ENCODE measurements at places on chromosomes 11 and 22. TPM values are rescaled to one million over a fixed set of nuclear protein-coding genes. Genes with fewer than 3 reads are reported as not detected.

The TMEM41B gene
- 58.7 TPM for polyA plus RNA-seq

The MRGPRD gene
- not detected for polyA plus RNA-seq

The RBX1 gene
- polyA plus RNA-seq: 128 TPM

The ACRV1 gene
- not detected for polyA plus RNA-seq

The XKR3 gene
- 11.2 TPM for polyA plus RNA-seq

The TTLL12 gene
- 75.2 TPM for polyA plus RNA-seq

The CD151 gene
- 238 TPM for polyA plus RNA-seq

The RAC2 gene
- polyA plus RNA-seq: 49.1 TPM

The TNNI2 gene
- polyA plus RNA-seq: not detected

The IL18BP gene
- polyA plus RNA-seq: 7.2 TPM

DNA sequence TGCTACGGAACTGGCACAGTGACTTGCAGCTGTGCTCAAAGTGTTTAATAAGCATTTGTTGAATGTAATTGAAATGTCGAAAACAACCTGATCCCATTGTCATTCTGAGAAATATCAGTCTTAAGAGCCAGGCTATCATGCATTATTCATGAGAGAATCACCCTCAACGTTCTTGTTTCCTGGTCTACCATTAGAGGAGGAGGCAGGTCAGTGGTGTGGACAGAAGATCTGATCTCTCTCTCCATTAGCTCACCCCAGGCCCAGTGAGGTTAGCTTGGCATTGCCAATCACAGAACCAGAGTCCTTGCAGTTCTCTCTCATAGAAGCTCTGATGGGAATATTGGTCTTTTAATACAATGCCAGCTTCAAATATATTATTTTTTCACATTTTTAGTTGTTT lies 121.1 kb upstream of the SPON1 start:
- 0 out of 2 replicates have a peak, but pooled peaks cover 4% of the 10 kb centered on the region for H3K4me1 ChIP-seq
- no peak overlapping the region for H3K27ac ChIP-seq
- no peaks in the 10 kb centered on the region for H3K36me3 ChIP-seq
- no peak for DNase-seq

- DNase-seq: no peak
- H3K27me3 ChIP-seq: no peaks in the 10 kb centered on the region
- H3K36me3 ChIP-seq: no peaks in the 10 kb centered on the region
- H3K4me1 ChIP-seq: peaks cover 10% of the 10 kb centered on the region
- H3K27ac ChIP-seq: no peak overlapping the region
- H3K4me3 ChIP-seq: no peak overlapping the region
Measured at GRCh38 chr22:20324139-20324516, 4.3 kb upstream of the DGCR6L start.

DNA sequence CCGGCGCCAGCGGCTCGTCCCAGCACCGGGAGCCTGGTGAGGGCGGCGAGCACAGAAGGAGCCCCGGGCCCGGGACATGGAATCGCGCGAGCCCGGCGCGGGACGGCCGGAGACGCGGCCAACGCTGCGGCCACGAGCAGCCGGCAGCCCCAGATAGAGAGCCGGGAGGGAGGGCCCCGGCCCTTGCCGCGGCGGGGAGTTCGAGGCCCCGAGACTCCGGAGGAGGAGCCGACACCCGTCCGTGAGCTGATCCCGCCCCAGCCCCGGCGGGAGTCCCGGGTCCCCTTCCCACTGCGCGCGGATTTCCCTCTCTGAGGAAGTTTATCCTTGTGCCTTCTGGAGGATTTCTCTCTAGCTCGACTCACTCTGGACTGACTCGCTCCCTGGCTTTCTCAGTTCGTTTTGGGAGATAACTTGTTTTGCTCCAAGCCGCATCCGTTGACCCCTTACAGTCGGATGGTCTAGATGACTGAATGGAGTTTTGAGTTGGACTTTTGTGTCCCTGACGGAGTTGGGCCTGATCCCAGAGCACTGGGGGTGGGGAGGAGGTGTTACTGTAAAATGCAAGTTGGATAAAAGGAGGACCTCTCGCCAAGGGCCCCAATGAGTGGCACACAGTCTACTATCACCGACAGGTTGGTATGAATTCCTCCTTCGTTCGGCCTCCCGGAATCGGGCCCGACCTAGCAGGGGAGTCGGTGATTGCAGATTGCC lies 585 bp downstream of the ARHGEF12 start:
- H3K4me1 ChIP-seq: peaks cover 13% of the 10 kb centered on the region
- H3K27me3 ChIP-seq: no peaks in the 10 kb centered on the region
- peak; percentile 63 for DNase-seq

DNA sequence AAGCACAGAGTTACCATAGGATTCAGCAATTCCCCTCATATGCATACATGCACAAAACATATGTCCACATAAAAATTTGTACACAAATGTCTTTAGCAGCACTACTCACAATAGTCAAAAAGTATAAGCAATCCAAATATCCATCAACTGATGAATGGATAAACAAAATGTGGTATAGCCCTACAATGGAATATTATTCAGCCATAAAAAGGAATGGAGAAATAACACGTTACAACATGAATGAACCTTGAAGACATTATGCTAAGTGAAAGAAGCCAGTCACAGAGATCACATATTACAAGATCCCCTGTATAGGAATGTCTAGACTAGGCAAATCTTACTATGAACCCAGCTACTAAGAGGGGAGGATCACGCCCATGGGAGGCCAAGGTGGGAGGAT lies 7.2 kb downstream of the PRR14L start:
- no peak overlapping the region for H3K4me3 ChIP-seq
- H3K27ac ChIP-seq: no peak overlapping the region
- H3K36me3 ChIP-seq: peaks cover 57% of the 10 kb centered on the region
- DNase-seq: no peak
- peaks cover 3% of the 10 kb centered on the region for H3K4me1 ChIP-seq

DNA sequence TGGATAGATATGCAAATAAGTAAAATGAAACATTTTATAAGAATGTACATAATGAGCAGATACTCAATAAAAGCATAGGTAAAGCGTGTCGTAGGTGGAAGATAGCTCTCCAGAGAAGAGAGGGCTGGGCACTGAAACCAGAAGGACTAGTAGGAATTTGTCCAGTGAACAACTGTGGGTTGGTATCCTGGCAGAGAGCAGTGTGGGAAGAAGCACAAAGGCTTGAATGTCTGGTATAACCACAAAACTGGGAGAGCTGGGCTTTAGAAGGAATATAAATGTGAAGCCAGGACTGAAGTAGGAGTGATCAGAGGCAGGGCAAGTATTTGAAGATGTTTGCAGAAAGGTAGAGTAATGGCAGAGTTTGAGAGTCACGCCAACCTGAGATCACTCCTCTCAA lies 33.1 kb upstream of the CARD16 start:
- DNase-seq: no peak
- H3K4me1 ChIP-seq: no peaks in the 10 kb centered on the region
- no peak overlapping the region for H3K4me3 ChIP-seq
- no peak overlapping the region for H3K27ac ChIP-seq
- no peaks in the 10 kb centered on the region for H3K27me3 ChIP-seq

DNA sequence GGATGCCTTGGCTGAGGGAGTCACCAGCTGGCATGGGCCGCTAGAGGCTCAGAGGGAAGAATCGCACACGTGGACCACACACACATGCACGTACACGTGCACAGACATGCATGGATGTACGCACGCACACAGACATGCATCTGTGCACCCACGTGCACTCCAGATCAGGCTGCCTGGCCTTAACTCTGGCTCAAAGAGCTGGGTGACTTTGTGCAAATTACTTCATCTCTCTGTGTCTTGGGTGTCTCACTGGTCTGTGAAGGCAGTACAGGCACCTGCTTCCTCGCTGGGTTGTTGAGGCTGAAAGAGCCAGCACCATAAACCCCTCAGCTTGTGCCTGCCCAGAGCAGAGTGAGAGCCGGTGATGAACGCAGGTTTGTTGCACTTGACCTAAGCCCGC lies 28.7 kb downstream of the TMPRSS6 start:
- no peaks in the 10 kb centered on the region for H3K27me3 ChIP-seq
- no peak overlapping the region for H3K27ac ChIP-seq
- DNase-seq: no peak
- no peak overlapping the region for H3K4me3 ChIP-seq

- H3K36me3 ChIP-seq: no peaks in the 10 kb centered on the region
- no peak for DNase-seq
- no peak overlapping the region for H3K4me3 ChIP-seq
- H3K4me1 ChIP-seq: no peaks in the 10 kb centered on the region
Measured at GRCh38 chr11:68999093-68999747, 13.8 kb downstream of the MRGPRF start.

DNA sequence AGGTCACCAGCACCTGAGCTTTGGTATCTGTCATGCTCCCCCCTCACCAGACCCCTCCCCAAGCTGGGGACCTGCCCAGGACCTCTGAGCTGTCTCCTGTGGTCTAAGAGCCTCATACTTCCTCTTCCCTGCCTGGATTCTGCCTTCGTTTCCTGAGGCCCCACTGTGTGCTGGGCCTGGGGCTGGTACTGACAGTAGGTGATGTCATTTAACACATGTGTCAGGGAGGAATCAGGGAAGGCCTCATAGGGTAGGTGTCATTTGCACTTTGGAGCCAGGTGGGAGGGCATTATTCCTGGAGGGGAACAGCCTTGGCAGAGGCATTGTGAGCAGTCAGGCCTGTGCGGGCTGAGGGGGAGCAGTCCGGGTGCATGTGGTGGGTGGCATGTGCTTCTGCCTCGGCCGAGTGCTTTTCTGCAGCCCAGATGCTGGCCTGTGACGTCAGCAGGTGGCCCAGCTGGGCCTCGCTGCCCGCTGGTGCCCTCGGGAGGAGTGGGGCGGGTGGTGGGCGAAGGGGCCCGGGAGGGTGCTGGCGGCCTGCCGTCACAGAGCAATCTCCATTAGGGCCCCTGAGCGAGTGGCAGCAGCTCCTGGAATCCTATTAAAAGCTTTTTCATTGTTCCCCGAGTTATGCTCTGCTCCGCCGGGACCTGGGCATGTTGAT lies 9.1 kb downstream of the FLRT1 start:
- no peaks in the 10 kb centered on the region for H3K4me1 ChIP-seq
- H3K27me3 ChIP-seq: no peaks in the 10 kb centered on the region
- no peaks in the 10 kb centered on the region for H3K36me3 ChIP-seq
- no peak for DNase-seq
- no peak overlapping the region for H3K4me3 ChIP-seq
- no peak overlapping the region for H3K27ac ChIP-seq

DNA sequence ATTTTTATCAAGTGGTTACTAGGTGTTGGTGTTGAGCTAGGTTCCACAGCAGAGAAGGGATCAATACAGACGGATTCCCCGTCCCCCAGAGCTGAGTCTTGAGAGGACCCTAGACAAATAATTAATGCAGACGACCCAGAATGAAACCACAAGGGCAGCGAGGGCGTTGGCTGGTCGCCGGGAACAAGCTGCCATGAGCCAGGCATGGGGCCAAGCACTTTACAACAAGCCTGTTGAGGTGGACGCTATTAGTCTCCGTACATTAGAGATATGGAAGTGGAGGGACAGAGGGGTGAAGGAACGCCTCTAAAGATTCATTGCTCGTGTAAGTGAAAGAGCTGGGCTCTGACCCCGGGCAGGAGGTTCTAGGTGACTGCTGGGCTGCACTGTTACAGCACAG lies 77.1 kb upstream of the EIF3D start:
- H3K4me1 ChIP-seq: no peaks in the 10 kb centered on the region
- no peak overlapping the region for H3K27ac ChIP-seq
- no peak for DNase-seq
- no peaks in the 10 kb centered on the region for H3K36me3 ChIP-seq

DNA sequence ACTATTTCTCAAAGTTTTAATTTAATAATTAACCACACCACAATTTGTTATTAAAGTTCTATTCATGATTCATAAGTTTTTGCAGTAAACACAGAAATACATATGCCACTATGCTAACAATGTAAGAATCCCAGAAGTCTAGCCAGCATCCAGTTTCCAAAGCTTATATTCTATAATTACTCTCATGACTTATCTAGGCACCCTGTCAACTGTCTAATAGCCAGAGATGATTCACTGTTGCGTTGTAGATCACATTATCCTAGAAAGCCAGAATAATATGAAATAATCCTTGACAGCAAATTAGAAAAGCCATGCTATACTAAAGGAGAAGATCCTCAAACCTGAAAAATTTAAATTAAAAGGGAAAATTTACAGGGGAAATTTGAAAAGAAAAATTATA lies 141.0 kb downstream of the SOX6 start:
- DNase-seq: no peak
- H3K36me3 ChIP-seq: no peaks in the 10 kb centered on the region
- no peaks in the 10 kb centered on the region for H3K4me1 ChIP-seq
- H3K4me3 ChIP-seq: no peak overlapping the region

- no peaks in the 10 kb centered on the region for H3K4me1 ChIP-seq
- H3K36me3 ChIP-seq: no peaks in the 10 kb centered on the region
- no peak overlapping the region for H3K27ac ChIP-seq
Measured at GRCh38 chr11:10401696-10402392, 53.2 kb upstream of the AMPD3 start.

GRCh38 chr11:39412117-39412516 lies 2047.3 kb downstream of the LRRC4C start:
- no peaks in the 10 kb centered on the region for H3K4me1 ChIP-seq
- no peaks in the 10 kb centered on the region for H3K27me3 ChIP-seq
- no peak overlapping the region for H3K4me3 ChIP-seq

Data from K562 (cell line).